ENCODE measurements at places on chromosomes 2 and 18. TPM values are rescaled to one million over a fixed set of nuclear protein-coding genes. Genes with fewer than 3 reads are reported as not detected.

GRCh38 chr2:136162438-136162837, 44.5 kb upstream of the CXCR4 start:
- DNase-seq: no peak

MYOM1 gene
- total RNA-seq: 0.52 TPM

GMCL1 gene
- total RNA-seq: 16.7 TPM

DNA sequence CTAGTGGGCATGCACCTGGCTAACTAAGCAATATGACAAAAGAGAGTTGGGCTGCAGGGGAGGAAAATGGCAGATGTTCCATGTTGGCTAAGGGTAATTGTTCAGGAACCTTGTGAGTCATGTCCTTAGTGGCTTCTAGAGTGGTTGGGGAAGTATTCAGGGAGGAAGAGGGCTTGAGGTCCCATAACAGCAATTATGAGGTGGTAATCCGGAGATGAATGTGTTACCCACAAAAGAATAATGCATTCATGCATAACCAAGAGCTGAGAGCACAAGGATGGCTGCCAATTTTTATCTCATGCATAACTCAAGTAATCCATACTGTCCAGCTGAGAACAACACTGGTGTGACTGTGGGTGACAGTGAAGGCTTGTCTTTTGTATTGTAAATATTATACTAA, 42.9 kb downstream of the TMEFF2 start:
- DNase-seq: no peak

DNA sequence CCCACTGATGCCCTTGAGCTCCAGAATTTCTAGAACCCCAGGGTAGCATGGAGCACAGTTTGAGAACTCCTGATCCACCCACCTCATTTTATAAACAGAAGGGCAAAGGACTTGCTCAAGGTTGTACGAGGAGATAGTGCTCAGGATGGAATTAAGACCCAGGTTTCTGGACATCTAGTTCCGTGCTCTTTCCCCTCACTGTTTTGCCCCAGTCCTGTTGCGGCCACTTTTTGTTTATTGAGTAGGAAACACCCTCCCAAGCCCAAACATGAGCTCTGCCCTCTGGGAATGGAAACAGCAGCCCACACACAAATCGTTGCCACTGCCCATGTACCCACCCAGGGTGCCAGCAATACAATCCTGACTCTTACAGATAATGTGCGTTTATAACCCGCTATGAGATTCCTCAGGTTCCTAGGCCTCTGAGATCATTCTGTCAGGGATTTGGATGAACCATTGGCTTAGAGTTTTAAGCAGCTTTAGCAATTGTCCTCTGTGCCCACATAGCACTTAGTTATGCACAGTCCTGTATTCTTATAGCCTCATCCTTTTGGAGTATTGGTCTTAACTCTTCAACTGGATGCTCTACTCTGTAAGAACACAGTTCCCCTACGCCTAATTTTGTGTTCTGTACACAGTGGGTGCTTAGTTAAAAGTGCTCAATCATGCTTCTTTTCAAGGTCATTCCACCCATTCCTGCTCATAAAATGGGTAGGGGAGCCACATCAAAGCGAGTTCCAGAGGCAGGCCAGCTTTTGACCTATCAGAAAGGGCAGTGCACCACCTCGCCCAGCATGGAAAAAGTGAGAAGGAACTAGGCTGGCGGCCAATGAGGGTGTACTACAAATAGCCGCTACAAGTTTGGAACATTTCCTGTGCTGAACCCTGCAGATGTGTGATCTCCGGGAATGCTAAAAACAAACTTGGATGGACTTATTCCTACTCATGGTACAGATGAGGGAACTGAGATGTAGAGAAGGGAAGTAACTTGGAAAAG, 60.3 kb upstream of the IGFBP2 start:
- peak; percentile 12 for DNase-seq

DNA sequence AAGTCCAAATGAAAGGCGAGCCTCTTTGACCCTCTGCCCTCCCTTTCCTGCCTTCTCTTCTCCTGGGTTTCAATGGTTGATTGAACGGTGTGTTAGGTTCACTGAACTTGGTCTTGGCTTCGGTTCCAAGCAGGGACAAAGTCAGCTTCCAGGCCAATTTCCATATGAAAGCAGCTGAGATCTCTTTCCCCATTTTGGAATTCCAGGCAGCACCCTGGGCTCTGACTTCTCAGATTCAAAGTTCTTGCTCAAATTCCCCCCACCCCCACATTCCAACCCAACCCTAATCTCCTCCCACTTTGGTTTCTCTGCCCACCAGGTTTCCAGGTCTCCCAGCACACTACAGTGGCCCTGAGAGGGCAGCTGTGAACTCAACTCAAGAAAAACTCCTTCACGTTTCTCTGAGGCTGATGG, 231.0 kb downstream of the INSIG2 start:
- DNase-seq: no peak

DNA sequence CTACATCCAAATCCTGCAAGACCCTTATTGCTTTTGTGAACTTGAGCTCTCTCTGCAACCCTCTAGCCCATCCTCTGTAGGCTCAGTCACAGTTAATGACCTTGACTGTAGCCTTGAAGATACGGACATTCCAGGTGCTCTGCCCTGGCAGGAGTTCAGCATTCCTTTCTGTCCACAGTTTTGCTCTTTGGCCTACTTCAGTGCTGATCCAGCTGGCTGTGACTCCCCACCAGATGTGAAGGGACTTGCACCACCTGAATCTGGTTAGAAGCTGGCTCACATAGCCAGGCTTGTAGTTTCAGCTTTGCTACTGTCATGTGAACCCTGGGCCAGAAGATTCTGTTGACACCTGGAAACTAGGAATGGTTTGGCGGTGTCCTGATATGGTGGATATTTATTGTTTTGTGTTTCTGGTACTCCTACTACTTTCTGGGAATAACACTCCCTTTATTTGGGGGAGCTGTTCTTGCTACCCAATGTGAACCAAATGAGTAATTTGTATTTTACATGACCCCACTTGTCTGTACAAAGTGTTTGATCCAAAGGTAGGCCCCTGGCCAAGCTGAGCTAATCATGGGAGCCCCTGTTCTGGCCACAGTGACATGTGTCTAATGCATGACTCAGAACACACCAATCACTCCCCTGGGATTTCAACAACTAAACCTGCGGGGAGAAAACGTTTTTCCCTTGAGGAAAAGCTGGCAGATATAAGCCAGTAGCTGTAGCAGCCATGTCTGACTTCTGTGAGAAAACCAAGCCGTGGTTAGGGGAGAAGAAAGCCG, 73.4 kb downstream of the CDCA7 start:
- no peak for DNase-seq

- no peak for DNase-seq
These were observed 9.0 kb upstream of the ARHGEF4 start for GRCh38 chr2:130827502-130828251.

DNA sequence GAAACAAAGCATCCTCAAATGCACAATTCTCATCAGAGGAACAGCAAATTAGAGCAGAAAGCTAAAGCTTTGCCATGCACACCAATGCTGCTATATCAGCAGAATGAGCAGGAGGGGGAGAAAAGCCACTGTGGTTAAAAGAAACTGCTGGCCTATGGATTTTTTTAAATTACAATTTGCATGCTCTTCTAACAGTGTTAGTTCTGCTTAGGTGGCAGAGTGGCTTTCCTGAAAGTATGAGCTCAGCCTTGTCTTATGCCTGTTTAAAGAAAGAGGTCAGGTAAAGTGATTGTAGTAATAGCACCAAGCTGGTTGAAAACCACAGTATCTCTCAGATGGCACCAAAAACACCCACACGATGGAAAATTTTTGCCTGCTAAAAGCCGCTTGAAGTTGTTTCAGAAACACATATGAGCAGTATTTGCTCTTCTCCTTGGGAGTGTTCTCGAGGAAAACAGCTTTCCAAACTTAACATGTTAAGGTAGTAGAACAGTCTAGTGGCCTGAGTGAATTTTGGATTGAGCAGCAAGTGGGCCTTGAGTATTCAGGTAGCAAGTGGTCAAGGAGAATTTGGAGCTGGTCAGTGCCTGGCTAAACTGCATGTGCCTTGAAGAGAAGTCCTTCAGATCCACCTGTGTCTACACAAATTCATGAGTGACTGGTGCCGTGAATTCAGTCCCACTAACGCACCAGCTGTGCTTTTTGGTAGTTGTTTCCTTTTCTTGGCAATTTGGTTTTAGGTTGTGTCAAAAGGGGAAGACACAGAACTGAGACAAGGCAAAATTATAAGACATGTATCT, 19.6 kb upstream of the NDUFV2 start:
- DNase-seq: no peak

DNA sequence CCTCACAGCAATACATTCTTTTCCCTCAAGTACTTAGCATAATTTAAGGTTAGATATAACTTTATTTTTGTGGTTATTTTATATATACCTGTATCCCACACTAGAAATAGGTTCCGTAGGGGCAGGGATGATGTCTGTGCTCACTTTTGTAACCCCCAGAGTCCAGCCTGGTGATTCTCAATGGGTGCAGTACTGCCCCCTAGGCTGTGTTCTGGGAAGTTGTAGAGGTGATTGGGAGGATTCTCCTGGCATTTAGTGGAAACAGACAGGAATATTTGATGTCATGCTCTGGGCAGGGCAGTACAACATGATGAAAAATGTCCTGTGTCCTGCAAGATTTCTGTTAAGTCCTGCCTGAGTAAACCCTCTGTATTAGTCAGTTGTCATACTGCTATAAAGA, 333.3 kb downstream of the PLCL1 start:
- DNase-seq: no peak

ARHGEF4 gene
- total RNA-seq: 26.6 TPM

- DNase-seq: no peak
These were observed 180.0 kb downstream of the NRXN1 start for GRCh38 chr2:50851886-50852285.

- no peak for DNase-seq
These were observed 73.9 kb downstream of the LBH start for GRCh38 chr2:30305235-30305634.

- DNase-seq: no peak
These were observed 8.1 kb downstream of the FBXO48 start for GRCh38 chr2:68458981-68459380.

ANKRD29 gene
- total RNA-seq: 8.8 TPM

LINC00305 gene
- not detected for total RNA-seq

DNA sequence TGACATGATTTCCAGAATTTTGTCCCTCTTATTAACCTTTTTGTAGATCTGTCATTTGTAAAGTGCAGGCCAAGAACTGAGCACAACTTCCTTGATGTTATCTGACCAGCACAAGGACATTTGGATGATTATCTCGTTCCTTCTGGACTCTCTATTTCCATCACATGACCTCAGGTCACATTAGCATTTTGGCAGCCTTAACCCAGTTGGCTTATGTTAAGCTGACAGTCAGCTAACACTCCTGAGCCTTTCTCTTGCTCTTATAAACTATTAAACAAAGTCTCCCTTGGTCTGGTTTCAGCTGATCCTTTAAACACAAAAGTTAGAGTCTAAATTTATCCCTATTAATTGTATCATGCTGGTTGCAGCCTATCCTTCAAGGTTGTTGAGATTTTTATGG, 167.2 kb upstream of the RBBP8 start:
- no peak for DNase-seq

GRCh38 chr18:63234841-63235240, 84.7 kb downstream of the BCL2 start:
- no peak for DNase-seq

- DNase-seq: no peak
These were observed 30.1 kb upstream of the FMNL2 start for GRCh38 chr2:152304836-152305235.

- no peak for DNase-seq
These were observed 6.4 kb downstream of the RAB31 start for GRCh38 chr18:9714266-9715087.

- DNase-seq: no peak
These were observed 319.5 kb downstream of the ALK start for GRCh38 chr2:29601872-29602271.

DNA sequence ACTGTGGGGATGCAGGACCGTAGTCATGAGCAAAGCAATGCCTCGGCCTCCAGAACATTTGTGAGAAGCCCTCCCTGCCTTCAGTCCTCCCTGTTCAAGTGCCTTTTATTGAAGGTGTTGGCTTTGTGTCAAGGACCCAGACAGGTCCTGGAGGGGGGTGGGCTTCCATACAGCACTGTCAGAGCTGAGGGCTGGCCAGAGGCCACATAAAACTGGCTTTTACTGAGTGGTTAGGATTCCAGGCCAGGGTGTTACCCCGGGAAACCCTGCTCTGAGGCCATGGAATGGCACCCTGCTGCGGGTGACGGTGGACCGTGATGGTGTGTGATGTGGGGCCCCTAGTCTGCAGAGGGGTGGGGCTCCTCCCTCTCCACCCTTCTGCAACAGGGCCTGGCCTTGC, 41.6 kb downstream of the TOGARAM2 start:
- DNase-seq: no peak

- no peak for DNase-seq
These were observed 105.4 kb downstream of the ETAA1 start for GRCh38 chr2:67502346-67503065.

CEP68 gene
- total RNA-seq: 11.2 TPM

GRCh38 chr2:105597806-105598803, 146.6 kb upstream of the NCK2 start:
- DNase-seq: no peak

DNA sequence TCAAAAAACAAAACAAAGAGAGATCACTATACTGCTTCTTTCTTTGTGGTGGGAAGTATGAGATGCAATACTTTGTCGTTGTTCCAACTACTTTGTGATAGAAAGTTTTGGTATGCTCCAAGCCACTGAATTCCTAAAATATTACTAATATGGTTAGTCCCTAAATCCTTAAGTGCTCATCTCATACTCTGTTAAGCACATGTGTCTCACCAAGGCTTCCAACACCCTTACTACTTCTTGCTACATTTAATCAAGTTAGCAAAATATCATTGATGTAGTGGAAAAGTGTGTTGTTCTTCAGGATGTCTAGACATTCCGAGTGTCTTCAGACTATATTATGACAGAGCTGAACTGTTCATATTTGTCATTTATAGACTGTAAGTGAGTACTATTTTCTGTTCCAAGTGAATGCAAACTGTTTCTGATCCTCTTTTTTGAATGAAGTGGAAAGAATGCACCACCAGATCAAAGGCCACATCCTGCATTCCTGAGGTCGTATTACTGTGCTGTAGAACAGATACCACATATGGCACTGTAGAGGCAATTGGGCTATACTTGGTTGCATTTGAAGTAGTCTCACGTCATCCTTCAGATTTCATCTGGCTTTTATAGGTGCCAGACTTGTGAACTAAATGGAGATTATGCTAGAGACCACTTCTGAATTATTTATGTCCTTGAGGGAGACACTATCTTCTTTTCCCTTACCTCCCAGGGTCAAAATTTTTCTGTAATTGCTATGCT, 298.4 kb upstream of the ZNF521 start:
- DNase-seq: no peak

DNA sequence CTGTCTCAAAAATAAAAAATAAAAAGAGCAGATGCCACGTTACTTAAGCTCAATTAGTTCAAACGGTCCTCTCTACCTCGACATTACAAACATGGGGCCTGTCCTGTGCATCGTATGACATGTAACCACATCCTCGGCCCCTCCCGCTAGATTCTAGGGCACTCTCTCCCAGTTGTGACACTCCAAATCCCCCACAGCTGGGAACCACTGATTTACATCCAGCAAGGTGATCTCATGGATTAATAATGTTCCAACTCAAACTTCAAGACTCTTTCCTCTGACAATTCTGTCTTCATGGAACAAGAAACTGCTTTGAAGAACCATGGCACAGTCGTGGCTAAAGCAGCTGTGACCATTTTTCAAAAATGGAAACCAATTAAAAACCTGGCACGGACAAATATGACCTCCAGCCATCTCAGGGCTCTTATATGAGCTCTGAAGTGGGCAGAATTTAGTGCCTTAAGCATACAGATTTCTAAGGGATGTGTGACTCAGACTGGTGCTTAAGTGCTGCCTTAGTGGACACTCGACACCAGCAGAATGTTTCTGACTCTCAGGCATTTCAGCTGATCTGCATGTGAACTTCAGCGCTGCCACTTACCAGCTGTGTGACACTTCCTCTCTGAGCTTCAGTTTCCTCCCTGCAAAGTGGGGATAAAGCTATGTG, 31.7 kb upstream of the ASAP2 start:
- DNase-seq: no peak
